Right atrium auricular region (tissue), 2 donors: ENCODE measurements at places on chromosomes 3 and 15. TPM values are rescaled to one million over a fixed set of nuclear protein-coding genes. Genes with fewer than 3 reads are reported as not detected.

Gene LMOD3
- total RNA-seq = 110 TPM

Gene NEDD4
- 10.0 TPM for total RNA-seq

Gene SEMA5B
- total RNA-seq = 0.51 TPM

Gene P2RY1
- 2.2 TPM for total RNA-seq

Gene MOBP
- total RNA-seq = not detected

Gene NUP210
- total RNA-seq = 4.4 TPM

Gene ZMYND10
- 0.31 TPM for total RNA-seq

Gene TXNRD3
- total RNA-seq = 5.0 TPM

Gene OR5K4
- not detected for total RNA-seq

Gene SNURF
- total RNA-seq = 6.3 TPM

Gene SPINK8
- total RNA-seq = not detected

DNA sequence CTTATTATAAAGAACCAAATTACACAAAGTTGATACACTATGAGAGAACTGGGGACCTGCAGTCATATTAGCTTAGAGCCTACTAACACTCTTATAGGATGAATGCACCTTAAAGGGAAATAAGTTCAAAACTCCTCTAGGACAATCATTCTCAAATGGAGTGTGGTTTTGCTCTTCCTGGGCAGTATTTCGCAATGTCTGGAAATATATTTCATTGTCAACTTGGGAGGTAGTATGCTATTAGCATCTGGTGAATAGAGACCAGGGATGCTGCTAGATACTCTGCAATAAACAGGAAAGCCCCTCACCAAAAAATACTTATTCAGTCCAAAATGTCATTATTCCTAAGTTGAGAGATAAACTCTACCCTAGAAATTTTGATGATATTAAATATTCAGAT is 451.4 kb upstream of the ARPP21 start:
- H3K27me3 ChIP-seq = no peaks in the 10 kb centered on the region
- no peak overlapping the region for H3K4me3 ChIP-seq
- no peaks in the 10 kb centered on the region for H3K36me3 ChIP-seq
- H3K27ac ChIP-seq = no peak overlapping the region
- DNase-seq = no peak

DNA sequence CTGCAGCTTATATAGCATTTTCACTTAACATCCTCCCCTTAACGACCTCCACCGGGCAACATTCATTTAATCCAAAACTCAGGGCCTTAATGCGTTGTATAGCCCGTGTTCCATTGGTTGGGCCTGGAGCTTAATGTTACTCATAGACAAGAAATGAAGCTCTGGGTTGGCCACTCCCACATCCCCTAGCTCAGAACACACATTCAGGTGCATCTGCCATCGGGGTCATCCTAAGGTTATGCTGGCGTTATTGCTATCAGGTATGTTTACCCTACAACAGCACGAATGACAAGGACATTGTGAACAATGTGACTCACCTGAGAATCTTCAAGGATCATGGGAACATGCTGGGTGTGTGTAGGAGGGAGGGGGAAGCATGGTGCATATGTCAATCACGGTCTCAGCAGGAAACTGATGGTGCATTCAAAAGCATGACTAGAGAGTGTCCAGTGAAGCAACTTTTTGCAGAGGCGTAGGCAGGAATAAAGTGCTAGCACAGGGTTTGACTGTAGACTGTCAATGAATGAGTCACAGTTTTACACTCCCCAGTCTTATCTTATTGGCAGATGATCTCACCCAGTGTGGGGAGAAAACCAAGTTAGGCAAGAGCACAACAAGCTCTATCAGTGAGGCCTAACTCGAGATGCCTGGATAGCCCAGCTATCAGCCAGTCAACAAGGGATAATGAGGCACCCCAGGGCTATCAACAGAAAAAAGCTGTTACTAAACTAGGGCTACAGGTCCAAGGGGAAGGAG is 402.1 kb upstream of the MCTP2 start:
- H3K4me1 ChIP-seq = no peaks in the 10 kb centered on the region
- no peak overlapping the region for H3K4me3 ChIP-seq
- H3K27ac ChIP-seq = no peak overlapping the region
- no peaks in the 10 kb centered on the region for H3K36me3 ChIP-seq

DNA sequence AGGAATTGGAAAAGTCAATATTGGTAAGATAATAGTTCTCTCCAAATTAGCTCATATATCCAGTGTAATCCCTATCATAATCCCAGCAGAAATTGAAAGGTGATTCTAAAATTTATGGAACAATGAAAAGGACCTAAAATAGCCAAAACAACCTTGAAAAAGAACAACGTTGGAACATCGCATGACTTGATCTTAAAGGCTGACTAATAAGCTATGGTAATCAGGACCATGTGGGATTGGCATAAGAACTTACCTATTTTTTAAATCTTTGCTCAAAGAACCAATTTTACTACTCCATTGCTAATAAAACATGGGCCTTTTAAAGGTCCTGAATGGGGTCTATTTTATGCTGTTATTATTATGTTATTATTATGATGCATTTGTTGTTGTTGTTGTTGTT is 40.9 kb downstream of the B3GNT5 start:
- H3K27ac ChIP-seq = no peak overlapping the region
- peaks cover 2% of the 10 kb centered on the region for H3K4me1 ChIP-seq
- no peak overlapping the region for H3K4me3 ChIP-seq
- DNase-seq = no peak
- H3K36me3 ChIP-seq = no peaks in the 10 kb centered on the region

DNA sequence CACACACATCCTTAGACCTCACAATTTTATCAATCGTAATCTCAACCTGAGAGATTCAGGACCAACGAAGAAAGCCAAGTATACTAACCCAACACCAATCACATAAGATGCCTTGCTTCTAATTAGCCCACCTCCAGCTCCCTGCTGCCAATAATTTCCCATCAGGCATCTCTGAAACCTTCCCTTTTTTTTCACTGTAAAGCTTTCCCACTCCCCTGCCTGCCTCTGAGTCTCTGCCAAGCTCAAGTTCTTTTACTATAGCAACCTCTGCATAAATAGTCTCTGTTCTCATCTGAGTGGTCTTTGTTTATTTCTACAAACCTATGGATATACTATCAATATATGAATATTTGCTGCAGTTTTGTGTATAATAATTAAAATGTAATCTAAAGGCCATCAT is 86.5 kb downstream of the PIK3CB start:
- H3K27me3 ChIP-seq = no peaks in the 10 kb centered on the region
- H3K36me3 ChIP-seq = no peaks in the 10 kb centered on the region
- H3K27ac ChIP-seq = no peak overlapping the region
- H3K4me1 ChIP-seq = no peaks in the 10 kb centered on the region
- no peak overlapping the region for H3K4me3 ChIP-seq
- DNase-seq = no peak

GRCh38 chr3:106119614-106120082 is 250.8 kb upstream of the CBLB start:
- no peaks in the 10 kb centered on the region for H3K36me3 ChIP-seq
- no peak overlapping the region for H3K27ac ChIP-seq
- no peak overlapping the region for H3K4me3 ChIP-seq
- DNase-seq = no peak

GRCh38 chr3:120983321-120983665 is 75.3 kb downstream of the STXBP5L start:
- no peak overlapping the region for H3K27ac ChIP-seq
- no peaks in the 10 kb centered on the region for H3K27me3 ChIP-seq
- H3K4me1 ChIP-seq = no peaks in the 10 kb centered on the region
- no peak for DNase-seq

DNA sequence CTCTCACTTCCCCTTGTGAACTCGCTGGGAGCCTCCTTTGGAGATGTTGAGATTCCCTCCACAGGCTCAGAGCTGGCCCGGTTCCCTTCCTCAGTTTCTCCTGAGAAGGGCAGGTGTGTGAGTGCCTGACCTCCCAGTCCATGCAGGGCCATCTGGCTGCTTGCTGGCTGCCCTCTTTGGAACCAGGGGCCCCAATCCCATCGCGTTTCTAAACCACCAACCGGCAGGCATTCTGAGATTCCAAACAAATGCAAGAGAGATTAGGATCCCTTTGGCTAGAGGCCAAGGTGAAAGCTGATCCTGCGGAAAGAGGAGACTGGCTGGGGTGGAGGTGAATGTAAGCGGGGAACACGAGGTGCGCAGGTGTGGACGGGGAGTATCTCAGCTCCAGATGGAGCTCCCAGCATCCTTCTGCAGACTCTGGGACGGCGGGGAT is 2.9 kb upstream of the PRRT3 start:
- H3K4me1 ChIP-seq = peaks cover 13% of the 10 kb centered on the region
- H3K27me3 ChIP-seq = no peaks in the 10 kb centered on the region
- no peak overlapping the region for H3K27ac ChIP-seq
- no peak overlapping the region for H3K4me3 ChIP-seq
- DNase-seq = no peak

DNA sequence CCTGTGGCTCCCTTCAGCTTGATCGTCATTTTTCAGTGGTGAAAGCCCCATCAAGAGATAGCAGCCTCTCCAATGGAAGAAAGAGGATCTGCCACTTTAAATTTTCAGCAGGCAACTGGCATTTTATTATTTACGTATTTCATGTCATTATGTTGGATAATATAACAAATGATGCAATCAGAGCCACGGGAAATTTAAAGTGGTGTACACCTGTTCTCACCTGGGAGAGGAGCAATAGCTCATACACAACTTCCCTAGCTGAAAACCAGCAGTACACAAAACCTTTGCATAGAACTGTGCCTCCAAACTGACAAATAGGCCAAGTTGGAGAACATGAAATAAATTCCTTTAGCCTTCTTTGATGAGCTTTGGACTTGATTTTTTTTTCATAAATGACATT is 136.9 kb downstream of the SATB1 start:
- no peaks in the 10 kb centered on the region for H3K27me3 ChIP-seq
- no peak overlapping the region for H3K27ac ChIP-seq
- H3K4me1 ChIP-seq = no peaks in the 10 kb centered on the region
- no peaks in the 10 kb centered on the region for H3K36me3 ChIP-seq
- no peak overlapping the region for H3K4me3 ChIP-seq

- no peaks in the 10 kb centered on the region for H3K27me3 ChIP-seq
- H3K4me3 ChIP-seq = no peak overlapping the region
- peaks cover 43% of the 10 kb centered on the region for H3K4me1 ChIP-seq
- no peaks in the 10 kb centered on the region for H3K36me3 ChIP-seq
Observed at GRCh38 chr15:101451266-101451799, 38.2 kb downstream of the PCSK6 start.

DNA sequence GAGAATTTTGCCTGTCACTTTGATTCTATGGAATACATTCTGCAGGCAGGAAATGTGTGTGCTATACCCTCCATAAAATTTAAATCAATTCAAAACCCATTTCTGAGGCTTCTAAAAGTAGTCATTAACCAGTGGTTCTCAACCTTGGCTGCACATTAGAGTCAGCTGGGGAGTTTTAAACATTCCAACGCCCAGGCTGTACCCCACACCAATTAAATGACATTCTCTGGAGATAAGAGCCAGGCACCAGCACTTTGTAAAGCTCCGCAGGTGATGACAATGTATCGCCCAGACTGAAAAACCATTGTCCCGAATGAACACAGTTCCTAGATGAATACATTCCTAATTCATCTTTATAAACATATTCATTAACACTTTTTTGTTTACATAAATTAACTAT is 110.6 kb upstream of the MB21D2 start:
- no peak overlapping the region for H3K4me3 ChIP-seq
- no peaks in the 10 kb centered on the region for H3K36me3 ChIP-seq
- no peaks in the 10 kb centered on the region for H3K27me3 ChIP-seq

GRCh38 chr3:10974131-10974530 is 18.4 kb upstream of the SLC6A1 start:
- H3K4me3 ChIP-seq = no peak overlapping the region
- H3K36me3 ChIP-seq = no peaks in the 10 kb centered on the region
- no peak for DNase-seq
- no peaks in the 10 kb centered on the region for H3K27me3 ChIP-seq
- H3K27ac ChIP-seq = no peak overlapping the region

GRCh38 chr3:146889626-146890025 is 284.5 kb upstream of the PLSCR5 start:
- H3K4me1 ChIP-seq = no peaks in the 10 kb centered on the region
- H3K27ac ChIP-seq = no peak overlapping the region
- no peak for DNase-seq
- no peak overlapping the region for H3K4me3 ChIP-seq
- H3K36me3 ChIP-seq = no peaks in the 10 kb centered on the region

DNA sequence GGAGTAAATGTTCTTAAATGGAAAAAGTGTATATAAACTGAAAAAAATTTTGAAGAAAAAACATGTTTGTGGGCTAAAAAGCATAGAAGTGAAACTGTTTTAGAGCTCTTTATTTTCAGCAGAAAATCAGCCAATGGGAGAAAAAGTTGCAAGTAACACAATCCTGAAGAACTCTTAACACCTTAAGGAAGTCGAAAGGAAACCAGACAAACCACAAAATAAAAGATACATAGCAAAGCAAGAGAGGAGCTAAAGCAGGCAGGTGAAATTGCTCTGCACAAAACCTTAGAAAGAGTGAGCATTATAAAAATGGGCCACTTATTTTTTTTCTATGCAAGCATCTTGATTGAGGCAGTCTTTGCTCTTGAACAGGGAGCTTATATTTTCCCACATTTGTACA is 300.5 kb downstream of the RAP2B start:
- no peaks in the 10 kb centered on the region for H3K27me3 ChIP-seq
- DNase-seq = no peak
- no peaks in the 10 kb centered on the region for H3K36me3 ChIP-seq
- H3K4me3 ChIP-seq = no peak overlapping the region
- H3K27ac ChIP-seq = no peak overlapping the region

- H3K27ac ChIP-seq = no peak overlapping the region
- no peak overlapping the region for H3K4me3 ChIP-seq
- no peak for DNase-seq
- no peaks in the 10 kb centered on the region for H3K36me3 ChIP-seq
- no peaks in the 10 kb centered on the region for H3K27me3 ChIP-seq
- H3K4me1 ChIP-seq = no peaks in the 10 kb centered on the region
Observed at GRCh38 chr3:173001622-173002021, 139.4 kb downstream of the SPATA16 start.

GRCh38 chr3:47580481-47580880 is 1.8 kb upstream of the CSPG5 start:
- no peaks in the 10 kb centered on the region for H3K27me3 ChIP-seq
- peaks cover 14% of the 10 kb centered on the region for H3K4me1 ChIP-seq

GRCh38 chr15:45123397-45123796 is 6.3 kb downstream of the DUOXA1 start:
- no peak overlapping the region for H3K27ac ChIP-seq
- no peaks in the 10 kb centered on the region for H3K27me3 ChIP-seq
- H3K36me3 ChIP-seq = no peaks in the 10 kb centered on the region
- no peak for DNase-seq

GRCh38 chr3:147735616-147736015 is 326.5 kb downstream of the ZIC1 start:
- no peak for DNase-seq
- H3K4me1 ChIP-seq = peaks cover 5% of the 10 kb centered on the region
- no peaks in the 10 kb centered on the region for H3K27me3 ChIP-seq

DNA sequence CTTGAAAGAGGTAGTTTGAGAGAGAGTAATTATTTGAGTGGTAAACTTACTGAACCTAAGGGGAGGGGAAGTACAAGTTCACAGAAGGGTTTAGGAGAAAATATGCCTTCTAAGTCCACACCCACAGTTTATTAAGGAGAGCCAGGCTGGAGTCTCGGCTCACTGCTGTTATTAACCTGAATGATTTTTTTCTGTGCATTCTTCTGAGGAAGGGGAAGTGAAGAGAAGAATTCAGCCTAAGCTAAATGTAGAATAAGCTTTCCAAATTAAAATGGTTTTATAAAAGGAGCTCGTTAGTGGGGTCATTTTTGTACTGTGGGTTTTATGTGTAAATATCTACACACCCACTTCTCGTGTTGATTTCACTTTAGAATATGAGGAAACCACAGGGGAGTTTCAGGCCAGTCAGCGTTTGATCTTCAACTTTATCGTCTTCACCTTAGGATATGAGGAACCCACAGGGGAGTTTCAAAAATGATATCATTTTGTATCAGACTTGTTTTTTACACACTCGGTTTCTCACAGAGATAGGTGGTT is 1.5 kb downstream of the WHAMM start:
- H3K4me1 ChIP-seq = no peaks in the 10 kb centered on the region
- peaks cover 26% of the 10 kb centered on the region for H3K36me3 ChIP-seq
- DNase-seq = no peak
- H3K27ac ChIP-seq = peak overlapping the region; percentile 98
- H3K27me3 ChIP-seq = no peaks in the 10 kb centered on the region
- H3K4me3 ChIP-seq = peak overlapping the region; percentile 80
